ENCODE measurements at places on chromosomes 3 and 15.

DNA sequence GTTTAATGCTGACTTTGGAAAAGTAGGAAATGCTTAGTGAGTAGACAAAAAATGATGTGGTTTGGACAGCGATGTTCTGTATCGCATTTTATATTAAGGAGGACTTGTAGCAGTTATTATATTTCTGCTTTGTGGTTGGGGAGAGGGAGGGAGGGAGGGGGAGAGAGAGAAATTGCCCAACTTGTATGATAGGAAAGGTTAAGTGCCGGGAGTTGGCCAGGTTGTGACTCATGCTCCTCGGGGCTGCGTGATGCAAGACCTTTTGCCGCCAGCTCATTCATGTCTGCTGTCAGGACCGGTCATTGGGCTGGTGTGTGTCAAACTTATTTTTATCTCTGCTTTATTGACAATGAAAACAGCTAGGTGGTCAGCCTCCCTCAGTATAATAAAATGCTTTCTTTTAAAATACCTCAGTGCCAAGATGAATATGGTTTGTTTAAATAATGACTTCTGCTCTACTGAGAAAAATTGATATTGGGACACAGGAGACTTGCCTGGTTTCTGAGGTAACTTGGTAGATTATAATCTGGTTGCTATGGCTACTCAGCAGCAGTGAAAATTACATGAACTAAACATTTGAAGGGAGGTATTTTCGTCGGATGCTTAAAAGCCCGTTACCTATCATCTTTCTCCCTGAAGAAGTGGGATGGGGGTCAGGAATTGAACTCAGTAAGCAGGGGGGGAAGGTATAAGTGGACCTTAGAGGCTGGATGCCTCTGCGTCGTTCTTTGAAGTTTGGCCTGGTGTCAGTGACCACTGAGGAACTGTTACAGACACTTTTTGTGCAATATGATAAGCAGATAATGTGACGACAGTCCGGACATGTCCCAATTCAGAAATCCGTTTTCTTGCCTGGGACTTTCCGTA, 90.7 kb downstream of the FNDC3B start:
- DNase-seq = peak; percentile 86

GRCh38 chr3:179806177-179806576, 153.3 kb downstream of the USP13 start:
- DNase-seq = peak; percentile 15

- DNase-seq = peak; percentile 61
These were observed 334.2 kb upstream of the MDFIC2 start for GRCh38 chr3:70646635-70647034.

DNA sequence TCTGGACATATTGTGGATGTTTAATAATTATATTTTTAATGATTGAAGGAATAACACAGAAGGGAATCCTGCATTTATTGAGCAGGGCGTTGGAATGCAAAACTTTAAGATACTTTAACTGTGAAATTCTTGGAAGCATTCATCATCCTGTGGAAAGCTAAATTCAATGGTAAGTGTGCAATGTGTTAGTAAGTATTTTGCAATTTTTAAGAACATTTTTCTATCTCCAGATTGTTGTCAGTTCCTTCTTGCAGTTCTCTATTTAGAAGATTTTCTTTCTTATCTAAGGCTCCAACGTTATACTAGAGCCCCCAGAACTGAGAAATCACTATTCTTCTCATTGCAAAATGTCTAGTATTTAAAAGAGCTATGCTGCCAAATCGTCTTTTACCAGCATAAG, 132.2 kb upstream of the TSC22D2 start:
- DNase-seq = no peak

DNA sequence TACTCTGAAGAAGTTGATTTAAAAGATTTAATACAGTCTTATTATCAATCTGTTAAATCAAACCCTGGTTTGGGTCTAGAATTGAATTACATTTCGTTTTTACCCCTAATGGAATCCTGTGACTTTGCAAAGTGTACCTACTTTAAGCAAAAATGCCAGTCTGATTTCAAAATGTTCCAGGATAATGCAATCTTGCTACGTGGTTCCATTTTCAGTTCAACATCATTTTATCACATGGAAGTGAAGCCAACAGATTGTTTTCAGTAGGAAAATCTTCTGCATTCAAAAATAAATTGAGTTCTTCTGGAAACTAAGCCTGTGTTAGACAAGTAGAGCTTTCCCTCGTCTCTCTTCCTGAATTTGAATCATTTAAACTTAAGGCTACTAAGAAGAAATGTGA, 356.4 kb downstream of the CHST2 start:
- no peak for DNase-seq

DNA sequence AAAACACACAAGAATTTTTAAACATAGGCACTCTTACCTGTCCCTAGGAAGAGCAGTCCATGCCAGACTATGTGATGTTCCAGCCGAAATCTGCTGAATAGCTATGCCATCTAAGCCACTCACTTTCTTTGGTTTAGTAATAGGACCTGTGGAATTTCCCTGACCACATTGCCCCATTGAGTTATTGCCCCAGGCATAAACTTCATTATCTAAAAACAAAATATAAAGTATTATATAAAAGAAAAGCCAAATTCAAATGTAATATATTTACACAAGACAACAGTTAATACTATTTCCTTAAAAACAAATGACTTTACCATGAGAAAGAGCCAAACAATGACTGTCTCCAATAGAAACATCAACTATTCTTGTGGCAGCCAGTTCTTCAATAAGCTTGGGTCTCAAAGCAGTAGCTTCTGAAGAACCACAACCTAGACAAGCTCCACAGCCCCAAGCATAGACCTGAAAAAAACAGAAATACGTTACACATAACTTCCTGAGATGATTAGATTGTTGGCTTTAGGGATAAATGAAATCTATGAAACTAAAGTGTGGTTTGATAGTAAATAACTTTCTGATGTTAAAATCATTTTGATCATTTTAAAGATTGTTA, 84.3 kb downstream of the HERC1 start:
- DNase-seq = no peak

- DNase-seq = no peak
These were observed 461.6 kb downstream of the WDR72 start for GRCh38 chr15:53297828-53298227.

DNA sequence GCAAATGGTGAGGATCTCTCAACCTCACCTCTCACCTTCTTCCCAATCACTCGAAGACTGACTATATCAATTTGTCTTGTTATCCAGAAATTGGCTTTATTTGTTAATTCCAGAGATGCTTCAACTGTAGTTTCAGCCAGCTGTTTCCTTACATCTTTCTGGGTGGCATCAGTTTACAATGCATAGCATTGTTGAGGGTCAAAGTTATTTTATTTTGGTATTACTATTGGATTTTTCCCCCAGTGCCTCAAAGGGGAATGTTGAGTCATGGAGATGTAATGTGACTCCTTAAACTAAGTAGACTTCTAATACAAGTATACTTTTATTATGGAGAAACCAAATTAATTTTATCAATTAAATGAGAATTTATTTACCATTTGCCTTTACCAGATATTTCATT, 351.6 kb downstream of the TIGIT start:
- DNase-seq = no peak

DNA sequence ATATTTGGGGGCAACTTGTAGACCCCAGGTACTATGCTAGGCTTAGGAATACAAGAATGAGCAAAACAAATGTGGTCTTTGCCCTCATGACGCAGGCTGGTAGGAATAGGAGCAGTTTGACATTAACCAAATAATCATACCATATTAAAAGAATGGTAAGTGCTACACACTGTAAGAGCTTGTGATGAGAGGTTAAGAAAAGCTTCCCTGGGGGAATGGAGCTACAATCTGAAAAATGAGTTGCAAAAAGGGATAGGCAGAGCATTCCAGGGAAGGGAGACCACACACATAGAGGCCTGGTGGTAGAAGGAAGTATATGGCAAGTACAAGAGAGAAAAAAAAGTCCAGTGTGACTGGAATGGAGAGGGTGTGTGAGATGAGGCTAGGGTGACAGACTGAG, 37.3 kb downstream of the TMOD3 start:
- no peak for DNase-seq

Data from muscle of leg (tissue), 16 donors.